Activated effector memory CD4-positive, alpha-beta T cell treated with Interleukin-2 at 50 U/mL for 16 hours (primary cell): ENCODE measurements at places on chromosomes 3 and 15.

GRCh38 chr15:78391781-78392180, 46.2 kb upstream of the IREB2 start:
- no peak for DNase-seq

GRCh38 chr3:148773805-148774204, 53.8 kb upstream of the CPB1 start:
- no peak for DNase-seq

- no peak for DNase-seq
Measured at GRCh38 chr15:80902298-80902801, 87.3 kb downstream of the MESD start.

DNA sequence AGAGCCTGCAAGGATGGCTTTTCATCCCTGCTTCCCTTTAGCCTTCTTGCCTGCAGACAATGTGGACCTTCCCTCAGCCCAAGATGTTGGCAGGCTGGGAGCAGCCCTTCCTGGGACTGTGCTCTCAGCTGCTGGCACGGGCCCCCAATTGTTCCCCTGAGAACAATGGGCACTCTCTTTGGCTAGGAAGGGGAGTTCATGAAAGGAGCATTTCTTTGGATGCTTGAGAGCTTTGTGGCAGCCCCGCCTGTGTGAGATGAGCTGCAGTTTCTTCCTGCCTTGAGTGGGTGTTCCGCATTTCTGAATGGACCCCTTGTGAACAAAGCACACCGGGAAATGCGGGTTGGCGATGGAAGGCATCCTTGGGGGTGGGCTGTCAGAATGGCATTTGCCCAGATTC, 35.0 kb upstream of the BSN start:
- DNase-seq = no peak

DNA sequence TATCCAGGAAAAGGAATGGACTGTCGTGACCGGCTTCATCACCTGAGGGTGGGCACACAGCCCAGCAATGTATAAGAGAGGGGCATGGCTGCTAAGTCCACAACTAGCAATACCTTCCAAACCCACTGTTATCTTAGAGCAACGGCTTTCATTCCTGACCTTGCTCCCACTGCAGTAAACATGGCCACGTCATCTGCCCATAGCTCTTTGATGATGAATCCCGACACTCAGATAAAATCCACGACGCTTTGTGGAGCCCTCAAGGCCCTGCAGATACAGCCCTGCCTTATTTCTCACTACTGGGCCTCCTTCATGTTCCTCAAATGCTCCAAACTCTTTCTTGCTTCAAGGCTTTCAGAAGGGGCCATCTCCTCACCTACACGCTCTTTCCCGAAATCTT, 114.0 kb downstream of the ADAMTS17 start:
- no peak for DNase-seq

DNA sequence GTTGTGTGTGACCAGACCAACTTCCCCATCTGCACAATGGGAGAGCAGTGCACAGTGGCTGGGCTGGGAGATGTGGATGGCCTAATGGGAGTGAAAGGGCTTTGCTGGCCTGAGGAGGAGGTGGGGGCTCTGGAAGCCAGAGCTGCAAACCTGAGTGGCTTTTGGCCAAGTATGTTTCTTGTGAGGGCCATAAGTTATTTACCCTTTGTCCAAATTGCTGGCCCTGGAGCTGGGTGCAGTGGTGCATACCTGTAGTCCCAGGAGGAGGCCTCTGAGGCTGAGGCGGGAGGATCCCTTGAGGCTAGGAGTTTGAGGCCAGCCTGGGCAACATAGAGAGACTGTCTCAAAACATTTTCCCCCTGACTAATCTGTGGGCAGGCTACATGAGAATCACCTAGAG, 129.1 kb downstream of the WNT7A start:
- DNase-seq = no peak
